Spinal cord (tissue), 10 donors: ENCODE measurements at places on chromosomes 5 and 9.

GRCh38 chr9:70315389-70315788 lies 56.6 kb downstream of the SMC5 start:
- DNase-seq, result no peak

GRCh38 chr5:57072218-57072892 lies 101.5 kb upstream of the GPBP1 start:
- no peak for DNase-seq

- DNase-seq, result no peak
These were observed 454.0 kb downstream of the DIRAS2 start for GRCh38 chr9:90188656-90189055.

DNA sequence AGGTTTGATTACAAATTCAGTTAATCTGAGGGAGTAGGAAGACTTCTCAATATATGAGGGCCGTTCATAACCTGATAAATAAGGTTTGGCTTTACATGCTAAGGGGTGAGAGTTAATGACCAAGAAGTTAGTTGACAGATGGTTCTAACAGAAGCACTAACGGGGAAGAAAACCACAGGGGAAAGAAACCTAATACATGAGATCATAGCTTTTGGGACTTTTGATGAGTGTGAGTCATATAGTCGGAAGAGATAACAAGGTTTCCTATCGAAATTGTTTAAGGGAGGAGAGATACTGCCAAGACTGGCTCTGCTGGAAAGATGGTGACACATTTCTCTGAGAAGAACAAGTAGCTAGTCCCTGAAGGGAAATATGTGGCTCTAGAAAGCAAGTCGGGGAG lies 140.1 kb downstream of the COX7C start:
- DNase-seq, result no peak

DNA sequence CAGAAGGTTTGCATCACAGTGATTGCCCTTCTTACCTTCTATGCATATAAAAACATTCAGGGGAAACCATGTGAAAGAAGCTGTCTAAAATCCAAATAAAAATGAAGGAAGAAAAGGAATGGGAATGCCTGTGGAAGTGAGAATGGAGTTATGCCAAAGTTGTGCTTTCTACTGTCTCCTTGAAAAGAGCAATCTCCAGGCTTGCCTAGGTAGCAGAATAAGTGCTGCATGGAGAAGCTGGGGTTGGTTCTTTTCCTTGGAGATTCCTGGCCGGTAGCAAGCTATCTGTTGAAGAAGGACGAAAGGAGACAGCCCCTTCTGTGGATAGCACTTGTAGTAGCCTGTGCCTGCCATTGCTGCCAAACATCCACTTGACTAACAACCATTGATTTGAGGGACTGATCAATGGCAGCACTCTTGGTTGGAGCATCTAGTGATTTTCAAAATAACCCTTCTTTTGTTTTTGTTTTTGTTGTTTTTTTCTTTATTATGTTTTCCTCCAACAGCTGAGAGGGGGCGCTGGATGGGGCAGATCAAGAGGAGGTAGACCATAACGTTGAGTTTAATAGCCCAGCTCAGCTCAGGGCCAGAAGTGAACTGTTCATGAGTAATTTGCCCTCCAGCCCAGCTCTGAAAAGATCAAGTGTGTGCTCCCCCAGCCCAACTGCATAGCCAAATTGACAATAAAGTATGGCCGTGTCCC lies 1.6 kb downstream of the PLCXD3 start:
- no peak for DNase-seq

GRCh38 chr9:25709941-25710340 lies 31.7 kb upstream of the TUSC1 start:
- DNase-seq, result peak; percentile 77

- DNase-seq, result no peak
These were observed 1373.7 kb upstream of the DMAC1 start for GRCh38 chr9:9173264-9173663.

GRCh38 chr5:142324136-142324870 lies 518 bp downstream of the SPRY4 start:
- no peak for DNase-seq

DNA sequence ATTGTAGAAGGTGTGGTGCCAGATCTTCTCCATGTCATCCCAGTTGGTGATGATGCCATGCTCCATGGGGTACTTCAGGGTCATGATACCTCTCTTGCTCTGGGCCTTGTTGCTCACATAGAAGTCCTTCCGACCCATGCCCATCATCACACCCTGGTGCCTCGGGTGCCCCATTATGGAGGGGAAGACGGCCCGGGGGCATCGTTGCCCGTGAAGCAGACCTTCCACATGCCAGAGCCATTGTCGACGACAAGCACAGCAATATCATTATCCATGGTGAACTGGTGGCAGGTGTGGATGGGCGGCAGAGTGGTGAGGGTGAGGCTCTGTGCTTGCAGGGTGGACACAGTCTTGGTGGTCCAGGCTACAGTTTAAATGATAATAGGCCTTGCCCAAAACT lies 24.8 kb upstream of the RAPGEF6 start:
- no peak for DNase-seq

GRCh38 chr9:127769929-127770582 lies 8.4 kb downstream of the SH2D3C start:
- DNase-seq, result no peak

- no peak for DNase-seq
These were observed 122.1 kb upstream of the COL5A1 start for GRCh38 chr9:134519375-134520070.

DNA sequence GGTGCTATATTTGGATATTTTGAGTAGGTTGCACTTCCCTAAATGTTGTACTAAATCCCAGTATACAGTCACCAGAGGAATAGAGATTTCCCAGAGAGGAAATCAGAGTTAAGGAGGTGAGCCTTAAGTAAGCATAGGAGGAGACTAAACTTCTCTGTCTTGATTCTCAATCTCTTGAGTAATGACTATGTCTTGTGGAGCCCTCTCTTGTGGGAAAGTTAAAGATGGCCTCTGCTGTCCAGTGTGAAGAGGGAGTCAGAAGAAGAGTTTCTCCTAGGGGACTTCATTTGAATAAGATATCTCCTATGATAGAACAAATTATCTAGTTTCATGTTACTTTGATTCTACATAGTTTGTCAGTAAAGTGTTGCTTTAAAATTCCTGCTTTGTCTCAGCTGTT lies 502.5 kb downstream of the PDE4D start:
- DNase-seq, result no peak

GRCh38 chr5:98773464-98774191 lies at the start of gene RGMB:
Gene RGMB (plus strand): TSS chr5:98773663. CDS start chr5:98774071, 408 bp downstream.
- DNase-seq, result peak; percentile 100

DNA sequence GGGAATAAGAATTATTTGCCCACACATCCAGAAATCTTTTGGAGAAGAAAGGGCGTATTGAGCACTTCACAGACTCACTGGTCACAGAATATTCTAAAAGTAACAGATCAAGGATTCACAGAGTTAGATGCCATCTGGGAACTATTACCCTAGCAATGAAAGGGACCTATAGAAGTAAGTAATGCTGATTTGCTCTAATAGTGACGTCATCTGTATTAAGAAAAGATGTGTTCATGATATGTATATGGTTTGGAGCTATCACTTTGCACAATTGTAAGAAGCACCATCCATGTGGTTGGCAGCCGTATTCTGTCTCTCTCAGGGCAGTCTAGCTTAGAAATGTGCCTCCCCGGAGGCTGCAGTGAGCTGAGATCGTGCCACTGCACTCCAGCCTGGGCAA lies 52.8 kb upstream of the SV2C start:
- DNase-seq, result no peak

DNA sequence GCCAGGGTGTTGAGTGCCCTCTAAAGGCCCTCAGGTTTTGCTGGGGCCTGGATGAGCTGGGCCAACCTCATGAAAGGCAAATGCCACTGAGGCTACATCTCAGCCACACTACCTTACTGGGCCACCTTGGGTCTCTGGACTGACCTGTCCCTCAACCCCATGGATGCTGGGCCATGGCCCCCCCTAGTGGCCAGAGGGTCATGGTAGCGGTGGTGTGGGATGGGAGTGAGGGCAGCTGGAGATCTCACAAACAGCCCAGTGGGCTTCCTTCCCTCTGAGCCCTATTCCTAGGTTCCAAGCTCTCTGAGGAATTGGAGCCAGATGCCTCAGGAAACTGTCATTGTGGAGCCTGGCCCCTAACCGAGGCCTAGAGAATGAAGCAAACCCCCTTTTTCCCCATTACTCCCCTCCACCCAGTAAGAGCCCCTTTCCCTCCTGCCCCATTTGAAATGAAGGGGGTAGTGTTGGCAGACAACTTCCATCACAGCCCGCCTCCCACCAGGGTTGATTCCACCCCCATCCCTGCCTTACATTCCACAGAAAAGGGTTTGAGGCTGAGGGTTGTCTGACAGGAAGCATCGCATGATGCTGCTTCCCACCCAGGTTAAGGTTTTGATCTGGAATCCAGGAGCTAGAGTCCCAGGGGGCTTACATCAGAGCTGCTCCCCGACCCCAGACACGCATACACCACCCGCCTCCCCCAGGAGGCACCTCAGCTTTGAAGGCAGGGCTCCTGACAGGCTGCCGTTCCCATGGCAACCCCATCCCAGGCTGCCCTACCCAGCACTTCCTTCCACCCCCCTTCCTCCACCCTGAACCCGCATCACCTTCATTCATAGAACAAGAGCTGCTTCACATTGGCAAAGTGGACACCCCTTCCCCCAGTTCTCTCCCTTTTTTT lies 63.9 kb downstream of the PCDH1 start:
- DNase-seq, result no peak

DNA sequence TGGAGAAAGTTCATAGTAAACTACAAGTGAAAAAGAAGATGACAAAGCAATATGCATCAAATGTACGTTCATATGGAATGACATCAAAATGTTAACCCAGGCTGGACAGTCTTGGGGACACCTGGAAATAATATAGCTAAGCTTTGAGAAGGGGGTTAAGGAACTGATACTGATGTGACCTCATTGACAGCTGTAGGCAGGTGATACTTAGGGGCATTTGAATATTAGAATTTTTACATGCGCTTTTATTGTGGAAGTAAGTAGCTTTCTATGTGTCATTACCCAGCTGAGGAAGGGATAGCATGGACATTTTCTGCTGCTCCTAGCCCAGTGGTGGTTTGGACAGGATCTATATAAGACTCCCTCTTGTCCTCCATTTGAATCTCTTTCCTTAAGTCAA lies 299.7 kb downstream of the CWC27 start:
- no peak for DNase-seq

GRCh38 chr5:88390096-88390441 lies 121.4 kb upstream of the TMEM161B start:
- no peak for DNase-seq

GRCh38 chr9:2849941-2850340 lies 6.0 kb upstream of the PUM3 start:
- no peak for DNase-seq

GRCh38 chr5:5341531-5342292 lies 80.8 kb upstream of the ICE1 start:
- DNase-seq, result no peak

GRCh38 chr5:2557435-2557834 lies 194.0 kb downstream of the IRX2 start:
- no peak for DNase-seq

GRCh38 chr9:27393054-27393846 lies 96.3 kb upstream of the EQTN start:
- no peak for DNase-seq

DNA sequence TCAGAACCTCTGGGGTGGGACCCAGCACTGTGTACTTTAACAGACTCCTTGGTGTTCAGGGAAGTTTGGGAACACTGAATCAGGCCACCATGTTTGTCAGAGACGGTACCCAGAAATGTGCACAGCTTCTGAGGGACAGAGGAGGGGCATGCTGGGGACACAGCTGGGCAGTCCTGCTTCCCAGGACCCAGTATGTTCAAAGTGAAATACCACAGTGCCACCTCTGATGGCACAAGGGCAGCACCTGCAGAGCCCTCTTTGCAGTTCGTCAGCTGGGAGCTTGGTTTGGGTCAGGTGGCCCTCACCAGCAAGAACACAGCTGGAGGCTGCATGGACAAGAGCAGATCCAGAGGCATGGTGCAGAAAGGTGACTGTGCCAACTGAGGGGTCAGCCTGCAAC lies 51.2 kb downstream of the NDST1 start:
- no peak for DNase-seq

- DNase-seq, result no peak
These were observed 70.7 kb downstream of the CETN3 start for GRCh38 chr5:90338712-90339372.

GRCh38 chr9:104635456-104635855 lies 17.5 kb upstream of the OR13C9 start:
- no peak for DNase-seq

DNA sequence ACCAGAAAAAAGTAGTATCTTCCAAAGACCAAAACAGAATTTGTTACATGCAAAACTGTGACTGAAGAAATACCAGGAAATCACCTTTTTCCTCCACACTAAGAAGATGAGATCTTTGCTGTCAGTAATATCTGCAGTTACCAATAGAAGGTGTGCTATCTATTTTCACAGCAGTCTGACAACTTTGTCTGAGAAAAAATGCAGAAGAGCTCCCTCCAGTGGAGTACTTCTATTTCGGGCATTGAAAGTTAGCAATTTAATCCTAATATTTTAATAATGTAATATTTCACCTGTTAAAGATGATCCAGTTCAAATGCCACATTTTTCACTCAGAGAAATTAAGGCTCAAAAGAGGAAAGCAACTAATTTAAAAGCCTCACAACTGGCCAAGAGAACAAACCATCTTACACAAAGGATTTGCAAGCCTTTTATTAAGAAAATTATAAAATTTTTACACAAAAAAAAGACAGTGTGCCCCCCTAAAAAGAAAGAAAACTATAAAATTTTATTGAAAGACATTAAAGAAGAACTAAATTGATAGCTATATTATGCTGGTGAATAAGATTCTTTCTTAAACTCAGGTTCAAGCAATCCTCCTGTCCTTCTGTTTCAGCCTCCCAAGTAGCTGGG lies 50.6 kb downstream of the DEPDC1B start:
- peak; percentile 18 for DNase-seq

DNA sequence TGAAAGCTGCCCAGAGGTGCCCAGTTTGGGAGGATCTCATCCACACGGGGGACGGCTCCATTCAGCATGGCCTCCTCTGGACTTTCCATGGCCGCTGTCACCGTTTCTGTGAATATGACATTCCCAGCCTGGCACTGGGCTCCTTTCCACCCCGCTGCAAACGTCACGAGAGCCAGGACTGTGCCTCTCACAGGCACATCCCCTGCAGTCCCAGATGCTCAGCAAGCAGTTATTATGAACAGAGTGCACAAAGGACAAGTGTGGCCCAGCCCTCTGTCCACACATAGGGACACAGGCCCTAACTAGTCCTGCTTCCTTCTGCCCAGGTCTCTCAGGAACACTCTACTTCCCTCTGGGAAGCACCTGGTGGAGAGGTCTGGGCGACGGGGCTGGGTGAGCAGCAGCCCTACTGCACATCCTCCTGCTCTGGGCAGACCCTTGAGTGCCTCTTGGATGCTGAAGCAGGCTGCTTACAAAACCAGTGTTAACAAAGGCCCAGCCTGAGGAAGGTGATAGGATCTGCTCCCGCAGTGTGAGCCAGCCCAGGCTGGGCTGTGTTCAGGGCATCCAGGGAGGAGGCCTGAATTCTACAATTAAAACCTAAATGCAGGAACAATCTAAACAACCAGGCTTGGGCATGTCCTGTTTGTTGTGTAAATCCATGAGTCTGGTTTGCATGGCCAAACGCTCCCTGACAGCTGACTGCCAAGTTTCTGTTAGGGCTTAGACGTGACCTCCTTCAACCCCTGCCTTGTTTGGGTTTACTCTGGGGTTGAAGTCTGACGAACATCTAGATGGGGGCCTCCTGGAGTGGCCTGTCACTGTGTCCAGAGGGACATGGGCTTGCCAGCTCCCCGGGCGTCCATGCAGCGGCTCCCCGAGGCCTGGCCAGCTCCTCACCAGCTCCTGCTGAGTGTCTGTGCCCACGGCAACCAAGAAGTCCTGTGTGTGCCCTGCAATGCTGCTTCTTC lies 269.8 kb downstream of the GADD45G start:
- DNase-seq, result no peak
